ENCODE measurements at places on chromosomes 13 and 19.

DNA sequence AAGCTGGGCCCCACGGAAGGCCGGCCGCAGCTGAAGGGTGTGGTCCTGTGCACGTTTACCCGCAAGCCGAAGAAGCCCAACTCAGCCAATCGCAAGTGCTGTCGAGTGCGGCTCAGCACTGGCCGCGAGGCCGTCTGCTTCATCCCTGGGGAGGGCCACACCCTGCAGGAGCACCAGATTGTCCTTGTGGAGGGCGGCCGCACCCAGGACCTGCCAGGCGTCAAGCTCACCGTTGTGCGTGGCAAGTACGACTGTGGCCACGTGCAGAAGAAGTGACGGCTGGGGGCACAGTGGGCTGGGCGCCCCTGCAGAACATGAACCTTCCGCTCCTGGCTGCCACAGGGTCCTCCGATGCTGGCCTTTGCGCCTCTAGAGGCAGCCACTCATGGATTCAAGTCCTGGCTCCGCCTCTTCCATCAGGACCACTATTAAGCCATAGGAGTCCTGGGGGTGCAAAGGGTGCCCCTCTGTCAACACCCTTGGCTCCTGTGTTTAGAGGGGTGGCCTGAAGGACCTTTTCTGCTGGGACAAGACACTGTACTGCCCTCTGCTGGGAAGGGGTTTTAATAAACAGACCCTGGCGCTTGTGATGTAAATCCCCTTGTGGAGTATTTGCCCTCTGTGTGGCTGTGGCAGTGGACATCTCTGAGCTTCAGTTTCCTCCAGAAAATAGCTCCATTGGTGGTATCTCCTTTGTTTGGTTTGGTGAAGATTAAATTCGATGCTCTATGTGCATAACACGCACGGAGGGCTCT lies 1.9 kb downstream of the MRPS12 start:
- DNase-seq = peak; percentile 67

- DNase-seq = no peak
Observed at GRCh38 chr13:59790626-59791025, 373.1 kb downstream of the DIAPH3 start.

DNA sequence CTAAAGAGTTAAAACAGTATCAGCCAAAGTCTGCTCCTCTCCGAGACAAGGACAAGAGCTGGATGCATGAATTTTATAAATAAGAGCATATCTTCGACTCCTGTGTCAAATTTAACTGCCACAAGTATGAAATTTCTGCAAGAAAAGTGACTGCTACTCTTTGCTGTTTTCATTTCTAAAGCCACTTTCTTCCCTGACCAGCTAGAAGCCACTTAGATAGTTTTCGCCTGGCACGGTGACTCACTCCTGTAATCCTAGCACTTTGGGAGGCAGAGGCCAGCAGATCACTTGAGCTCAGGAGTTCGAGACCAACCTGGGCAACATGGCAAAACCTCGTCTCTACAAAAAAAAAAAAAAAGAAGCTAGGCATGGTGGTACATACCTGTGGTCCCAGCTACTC lies 61.3 kb downstream of the ENOX1 start:
- DNase-seq = no peak

GRCh38 chr19:19214892-19215291 lies 3.1 kb downstream of the NCAN start:
- DNase-seq = peak; percentile 83

DNA sequence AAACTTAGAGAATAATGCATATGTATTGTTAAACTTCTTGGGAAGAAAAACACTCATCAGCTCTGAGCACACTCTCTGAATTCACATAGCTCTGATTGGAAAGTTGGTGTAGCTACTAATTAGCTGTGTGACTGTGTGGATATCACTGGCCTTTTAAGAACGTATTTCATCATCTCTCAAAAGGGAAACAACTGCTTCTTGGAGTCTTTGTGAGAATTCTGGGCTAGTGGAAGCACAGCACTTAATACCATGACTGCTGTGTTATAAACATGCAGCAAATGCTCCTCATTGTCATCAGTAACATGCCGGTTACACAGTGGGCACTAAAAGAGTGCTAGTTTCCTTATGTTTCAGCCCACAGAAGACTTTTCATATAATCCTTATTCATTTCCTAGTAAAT lies 220.9 kb upstream of the CSNK1A1L start:
- DNase-seq = no peak

DNA sequence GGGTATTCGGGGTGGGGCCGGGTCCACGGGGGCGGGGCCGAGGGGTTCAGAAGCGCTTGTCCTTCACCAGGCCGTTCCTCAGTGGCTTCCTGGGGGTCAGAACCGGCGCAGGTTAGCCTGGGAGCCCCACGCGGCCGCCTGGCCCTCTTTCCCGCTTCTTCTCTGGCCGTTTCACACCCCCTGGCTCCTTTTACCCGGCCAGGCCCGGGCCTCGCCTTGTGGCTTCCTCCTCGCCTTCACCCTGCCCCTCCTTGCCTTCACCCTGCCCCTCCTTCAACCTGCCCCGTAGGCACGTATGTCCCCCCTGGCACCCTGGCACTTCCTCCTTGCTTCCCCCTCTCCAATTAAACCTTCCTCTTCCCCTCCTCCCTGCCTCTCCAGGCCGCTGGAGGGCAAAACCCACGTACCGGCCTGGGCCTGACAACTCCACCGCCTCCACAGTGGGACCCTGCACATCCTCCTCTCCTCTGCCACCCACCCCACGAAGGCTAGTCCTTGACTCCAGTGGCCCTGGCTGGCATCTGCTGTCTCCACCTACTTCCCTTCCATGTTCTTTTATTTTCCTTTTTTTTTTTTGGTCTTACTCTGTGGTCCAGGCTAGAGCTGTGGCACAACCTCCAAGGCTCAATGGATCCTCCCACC lies 25.3 kb downstream of the CERS1 start:
- no peak for DNase-seq

- DNase-seq = no peak
Observed at GRCh38 chr13:29887686-29888085, 37.3 kb upstream of the UBL3 start.

DNA sequence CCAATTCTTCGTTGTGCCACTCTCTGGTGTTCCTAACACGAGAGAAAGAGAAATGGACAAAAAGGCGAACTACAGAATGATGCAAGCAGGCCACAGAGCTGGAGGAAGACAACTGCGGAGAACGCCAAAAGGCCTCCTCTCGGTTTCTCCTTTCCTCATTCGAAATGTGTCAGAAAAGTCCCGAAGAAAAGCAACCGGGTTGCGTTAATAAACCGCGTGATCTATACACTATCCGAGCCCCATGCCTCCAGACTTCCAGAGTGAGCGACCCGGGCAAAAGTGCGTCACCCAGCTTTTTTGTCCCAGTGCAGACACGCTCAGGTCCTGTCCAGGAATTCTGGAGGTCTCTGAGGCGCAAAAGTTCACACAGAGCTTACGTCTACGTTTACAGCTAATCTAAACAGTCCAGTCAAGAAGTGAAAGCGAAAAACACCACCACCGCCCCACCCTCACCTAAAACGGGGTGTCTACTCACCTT lies 413 bp downstream of the N4BP2L2 start:
- no peak for DNase-seq

- DNase-seq = no peak
Observed at GRCh38 chr13:71499944-71500514, 367.0 kb downstream of the DACH1 start.
